Activated CD4-positive, alpha-beta memory T cell treated with anti-CD3 and anti-CD28 coated beads, Interleukin-2, amount 10 ng/mL, durations not matched to agents 7 days and 5 days (primary cell): ENCODE measurements at places on chromosomes 1 and 21. TPM values are rescaled to one million over a fixed set of nuclear protein-coding genes. Genes with fewer than 3 reads are reported as not detected.

COL16A1 gene
- total RNA-seq: not detected

HSPG2 gene
- total RNA-seq: 1.2 TPM

PSMA5 gene
- total RNA-seq: 189 TPM

G0S2 gene
- 7.6 TPM for total RNA-seq

- no peak for DNase-seq
Measured at GRCh38 chr1:117058810-117059209, 1.3 kb upstream of the TTF2 start.

- no peak for DNase-seq
Measured at GRCh38 chr21:19683492-19683891, 1279.9 kb upstream of the TMPRSS15 start.

DNA sequence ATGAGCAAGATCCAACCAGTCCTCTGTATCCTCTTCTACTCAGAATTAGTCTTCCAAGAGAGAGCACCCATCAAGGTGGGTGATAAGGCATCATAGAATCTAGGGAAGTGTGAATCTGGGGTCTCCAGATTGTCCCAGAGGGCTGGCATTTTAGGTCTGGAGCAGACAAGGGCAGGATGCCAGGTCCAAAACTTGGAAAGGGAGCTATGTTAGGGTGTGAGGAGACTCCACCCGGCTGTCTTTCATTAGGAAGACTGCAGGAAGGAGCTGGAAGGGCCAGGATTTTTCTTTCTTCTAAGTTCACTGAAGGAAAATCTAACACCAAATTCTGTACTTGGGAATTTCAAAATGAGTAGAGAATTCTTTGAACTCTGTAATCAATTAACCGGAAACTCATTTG is 86.1 kb upstream of the BMP8A start:
- no peak for DNase-seq

DNA sequence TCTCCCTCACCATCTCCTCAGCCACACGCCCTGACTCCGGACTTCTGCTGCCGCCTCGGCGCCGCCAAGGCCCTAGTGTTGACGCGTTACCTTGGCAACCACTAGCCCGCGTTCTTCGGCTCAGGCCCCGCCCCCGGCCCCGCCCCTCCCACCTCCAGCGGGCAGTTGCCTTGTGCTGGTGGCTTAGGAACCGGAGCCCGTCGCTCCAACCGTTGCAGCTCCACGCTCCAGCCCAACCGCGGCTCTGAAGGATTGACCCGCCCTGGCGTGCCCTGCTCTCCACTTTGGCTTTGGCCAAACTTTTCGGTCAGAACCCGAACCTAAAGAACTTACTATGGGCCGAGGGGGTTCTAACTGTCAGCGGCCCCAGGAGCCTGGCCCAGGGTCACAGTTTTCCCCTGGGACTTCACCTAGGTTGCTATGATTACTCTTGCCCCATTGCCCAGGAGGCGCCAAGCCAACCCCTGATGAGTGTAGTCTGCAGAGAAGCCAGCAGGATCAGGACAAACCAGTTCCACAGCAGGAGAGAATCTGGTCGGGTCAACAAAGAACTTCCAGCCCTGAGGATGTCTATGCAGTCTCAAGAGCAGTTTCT is at the start of gene CFAP45:
TSS of gene CFAP45 (minus strand) at position 80 of the 595 bp plus-strand sequence. CDS start at position 13, 67 bp downstream.
- DNase-seq: peak; percentile 38

- no peak for DNase-seq
Measured at GRCh38 chr1:159935305-159935704, 10.0 kb upstream of the TAGLN2 start.
